ENCODE measurements at places on chromosomes 6 and 20. TPM values are rescaled to one million over a fixed set of nuclear protein-coding genes. Genes with fewer than 3 reads are reported as not detected.

VSTM2L gene
- 23.7 TPM for total RNA-seq

PDYN gene
- not detected for total RNA-seq

SYCP2L gene
- total RNA-seq, result 0.35 TPM

TTLL9 gene
- total RNA-seq, result not detected

SEMG1 gene
- total RNA-seq, result not detected

CST5 gene
- not detected for total RNA-seq

PSORS1C1 gene
- 0.37 TPM for total RNA-seq

SRMS gene
- total RNA-seq, result 0.35 TPM

EYS gene
- 0.37 TPM for total RNA-seq

WFDC5 gene
- 1.2 TPM for total RNA-seq

All from airway epithelial cell (primary cell).